ENCODE measurements at places on chromosomes 6 and 20. TPM values are rescaled to one million over a fixed set of nuclear protein-coding genes. Genes with fewer than 3 reads are reported as not detected.

DNA sequence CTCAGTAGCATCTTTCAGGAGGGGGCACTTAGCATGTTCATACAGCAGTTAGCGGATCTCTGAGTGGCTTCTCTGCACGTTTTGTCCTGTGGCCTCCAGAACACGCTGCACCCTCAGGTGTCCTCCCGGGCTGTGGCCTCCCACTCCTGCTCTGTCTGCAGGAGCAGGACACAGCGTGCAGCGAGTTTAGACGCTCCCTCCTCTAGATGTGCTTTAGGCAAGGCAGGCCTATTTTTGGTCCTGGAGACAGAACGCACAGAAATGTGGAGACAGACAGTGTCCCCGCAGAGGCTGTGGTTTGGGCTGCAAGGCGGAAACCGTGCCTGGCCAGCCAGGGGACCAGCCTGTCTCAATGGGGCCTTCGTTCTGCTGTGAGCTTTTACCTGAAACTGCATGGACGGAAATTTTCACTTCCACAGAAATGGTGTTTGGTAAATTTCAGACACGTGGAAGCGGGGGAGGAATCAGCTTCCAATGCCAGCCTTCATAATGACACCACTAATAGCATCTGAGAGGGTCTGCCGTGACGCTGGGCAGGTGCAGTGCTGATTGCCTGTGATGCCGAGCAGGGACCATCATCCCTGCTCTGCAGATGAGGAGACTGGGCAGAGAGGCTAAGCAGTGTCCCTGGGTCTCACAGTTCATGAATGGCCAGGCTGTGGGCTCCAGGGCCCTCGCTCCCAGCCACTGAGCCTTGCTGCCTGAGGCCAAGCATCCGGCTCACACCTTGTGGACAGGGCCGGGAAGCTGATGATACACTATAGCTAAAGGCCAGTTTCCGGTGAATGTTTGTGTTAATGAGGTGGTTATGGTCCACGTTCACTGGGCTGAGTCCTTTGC lies 120.9 kb downstream of the SYCP2 start:
- ATAC-seq: no peak

- no peak for ATAC-seq
Observed at GRCh38 chr6:108120311-108120710, 45.5 kb upstream of the NR2E1 start.

GRCh38 chr6:163369141-163369540 lies 45.4 kb upstream of the QKI start:
- no peak for ATAC-seq

Gene PSORS1C2
- total RNA-seq: not detected

- no peak for ATAC-seq
Observed at GRCh38 chr20:4766631-4767030, 44.9 kb downstream of the PRND start.

Gene PACSIN1
- not detected for total RNA-seq

DNA sequence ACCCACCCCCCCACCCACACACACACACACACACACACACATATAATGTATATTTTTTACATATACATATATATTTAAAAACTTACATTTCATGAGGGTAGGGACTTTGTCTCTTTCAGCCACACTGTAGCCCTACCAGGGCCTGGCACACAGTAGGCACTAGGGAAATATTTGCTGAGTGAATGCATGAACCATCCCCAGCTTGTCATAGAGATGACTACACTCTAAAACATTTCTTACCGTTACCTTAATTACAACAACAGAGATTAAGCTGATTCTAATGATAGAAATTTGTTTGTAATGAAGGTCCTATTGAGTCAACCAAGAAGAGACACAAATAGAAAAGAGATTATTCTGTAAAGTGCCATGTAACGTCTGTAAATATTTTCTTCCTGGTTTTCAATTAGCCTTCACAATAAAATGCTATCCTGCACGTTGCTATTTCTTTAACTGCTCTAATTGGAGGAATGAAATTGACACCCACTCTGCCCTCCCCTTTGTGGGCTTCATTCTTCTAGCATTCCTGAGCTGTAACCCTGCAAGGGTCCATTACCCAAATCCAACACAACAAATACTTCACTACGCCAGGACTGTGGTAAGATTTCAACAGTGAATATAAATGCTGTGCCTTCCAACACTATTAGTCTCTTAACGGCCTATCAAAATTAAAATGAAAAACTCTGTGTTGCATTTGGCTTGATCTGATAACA lies 30.8 kb downstream of the SIM1 start:
- ATAC-seq: no peak

- ATAC-seq: no peak
Observed at GRCh38 chr6:48610846-48611245, 499.8 kb upstream of the PTCHD4 start.

DNA sequence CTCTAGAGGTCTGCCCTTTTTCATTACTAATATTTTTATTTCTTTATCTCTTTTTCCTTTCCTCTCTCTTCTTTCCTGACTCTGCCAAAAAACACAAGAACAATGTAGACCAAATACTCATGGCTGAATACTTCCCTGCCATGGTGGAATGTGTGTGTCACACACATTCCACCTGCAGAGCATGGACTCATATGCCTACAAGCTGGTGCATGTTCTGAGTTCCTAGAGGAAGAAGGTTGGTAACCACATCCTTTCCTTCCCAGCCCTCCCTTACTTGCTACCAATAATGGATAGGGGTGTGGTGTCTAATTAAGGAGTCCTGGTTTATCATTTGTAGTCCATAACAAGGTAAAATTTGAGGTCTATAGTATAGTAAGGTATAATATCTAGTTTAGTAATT lies 15.2 kb upstream of the CST9L start:
- ATAC-seq: no peak

Gene TENT5A
- total RNA-seq: 35.8 TPM

DNA sequence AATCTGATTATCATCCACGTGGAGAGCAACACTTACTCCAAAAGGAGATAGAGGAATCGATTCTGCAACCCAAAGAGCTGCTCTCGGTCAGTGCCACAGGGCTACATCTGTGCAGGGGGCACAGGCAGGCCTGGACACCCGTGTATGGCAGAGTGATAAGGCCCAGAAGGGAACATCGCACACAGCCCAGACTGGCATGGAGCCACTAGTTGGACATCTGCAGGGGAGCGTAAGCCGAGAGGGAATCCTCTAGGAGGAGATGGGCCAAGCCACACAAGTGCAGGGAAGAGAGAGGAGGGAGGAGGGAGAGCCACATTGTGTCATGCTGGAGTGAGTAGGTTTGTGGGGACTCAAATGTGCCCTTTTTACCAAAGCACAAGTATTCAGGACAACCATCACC lies 50.4 kb upstream of the ENTPD6 start:
- no peak for ATAC-seq

DNA sequence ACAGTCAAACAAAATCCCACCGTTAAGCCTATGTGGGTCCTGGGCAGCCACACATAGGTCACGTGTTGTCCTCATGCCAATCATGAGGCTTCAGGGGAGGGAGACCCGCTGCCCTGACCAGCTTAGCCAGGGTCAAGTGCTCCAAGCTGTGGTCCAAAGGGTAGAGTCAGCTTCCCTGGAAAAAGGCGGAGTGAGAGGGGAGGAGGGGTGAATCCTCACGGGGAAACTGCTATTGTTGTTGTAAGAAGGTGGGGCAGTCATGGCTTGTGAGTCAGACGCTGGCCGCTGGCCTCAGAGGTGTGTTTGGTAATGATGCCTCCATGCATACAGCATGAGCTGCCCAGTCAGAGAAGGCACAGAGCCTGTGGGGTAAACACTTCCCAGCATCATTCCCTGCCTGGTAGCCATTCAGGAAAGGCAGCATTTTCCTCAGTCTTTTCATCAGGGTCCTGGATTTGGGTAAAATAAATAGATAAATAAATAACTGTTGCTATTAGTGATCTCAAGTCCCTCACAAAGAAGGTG lies 8.7 kb downstream of the CST3 start:
- ATAC-seq: peak; percentile 68

DNA sequence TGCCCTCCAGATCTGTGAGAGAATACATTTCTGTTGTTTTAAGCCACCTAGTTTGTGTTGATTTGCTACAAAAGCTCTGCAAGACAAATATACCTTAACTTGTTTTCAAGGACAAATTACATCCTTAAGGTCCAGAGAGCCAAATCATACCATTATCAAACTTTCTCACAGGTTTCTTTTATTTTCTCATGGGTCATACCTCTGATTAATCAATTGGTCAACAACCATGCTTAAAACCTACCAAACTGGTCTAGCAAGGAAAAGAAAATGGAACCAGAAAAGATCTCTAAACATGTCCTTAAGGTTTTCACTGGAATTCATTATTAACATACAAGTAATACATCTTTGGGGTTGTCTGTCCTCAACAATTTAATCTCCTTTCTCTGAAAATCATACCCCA lies 535.0 kb downstream of the CD83 start:
- ATAC-seq: no peak

Gene GATA5
- total RNA-seq: 1.6 TPM

- no peak for ATAC-seq
Observed at GRCh38 chr20:23335521-23335920, 15.1 kb upstream of the NXT1 start.

DNA sequence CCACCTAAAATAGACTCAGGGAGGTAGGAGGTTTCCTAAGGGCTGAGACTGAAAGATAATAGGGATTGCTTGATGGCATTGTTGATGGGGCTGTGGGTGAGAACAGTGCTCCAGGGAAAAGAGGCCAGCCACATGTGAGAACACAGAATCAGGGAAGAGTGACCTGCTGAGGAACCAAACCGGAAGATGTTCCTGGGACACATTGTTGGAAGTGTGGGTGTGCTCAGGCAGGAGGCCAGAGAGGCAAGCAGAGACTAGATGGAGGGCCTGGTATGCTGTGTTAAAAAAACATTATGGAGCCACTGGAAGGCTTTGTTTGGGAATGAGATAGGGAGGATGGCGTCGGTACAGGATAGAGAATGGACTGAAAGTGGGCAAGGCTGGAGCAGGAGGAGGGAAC lies 23.3 kb downstream of the RNF144B start:
- no peak for ATAC-seq

GRCh38 chr6:113833537-113833936 lies 23.6 kb upstream of the MARCKS start:
- ATAC-seq: no peak

DNA sequence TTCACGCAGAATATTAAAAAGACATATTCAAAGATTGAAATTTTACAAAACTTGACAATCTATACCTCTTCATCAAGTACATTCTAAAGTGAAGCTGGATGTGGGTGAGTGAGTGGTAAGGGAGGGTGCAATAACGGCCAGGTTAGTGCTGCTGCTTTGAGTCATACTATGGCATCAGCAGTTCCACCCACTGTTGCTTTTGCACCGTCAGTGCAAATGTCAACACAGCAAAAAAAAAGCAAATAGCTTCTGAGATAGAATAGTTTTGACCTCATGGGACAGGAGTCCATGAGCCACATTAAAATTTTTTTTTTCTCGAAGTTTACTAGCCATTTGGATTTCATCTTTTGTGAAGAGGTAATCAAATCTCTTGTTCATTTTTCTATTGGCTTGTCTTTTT lies 31.8 kb downstream of the PSMF1 start:
- ATAC-seq: no peak

DNA sequence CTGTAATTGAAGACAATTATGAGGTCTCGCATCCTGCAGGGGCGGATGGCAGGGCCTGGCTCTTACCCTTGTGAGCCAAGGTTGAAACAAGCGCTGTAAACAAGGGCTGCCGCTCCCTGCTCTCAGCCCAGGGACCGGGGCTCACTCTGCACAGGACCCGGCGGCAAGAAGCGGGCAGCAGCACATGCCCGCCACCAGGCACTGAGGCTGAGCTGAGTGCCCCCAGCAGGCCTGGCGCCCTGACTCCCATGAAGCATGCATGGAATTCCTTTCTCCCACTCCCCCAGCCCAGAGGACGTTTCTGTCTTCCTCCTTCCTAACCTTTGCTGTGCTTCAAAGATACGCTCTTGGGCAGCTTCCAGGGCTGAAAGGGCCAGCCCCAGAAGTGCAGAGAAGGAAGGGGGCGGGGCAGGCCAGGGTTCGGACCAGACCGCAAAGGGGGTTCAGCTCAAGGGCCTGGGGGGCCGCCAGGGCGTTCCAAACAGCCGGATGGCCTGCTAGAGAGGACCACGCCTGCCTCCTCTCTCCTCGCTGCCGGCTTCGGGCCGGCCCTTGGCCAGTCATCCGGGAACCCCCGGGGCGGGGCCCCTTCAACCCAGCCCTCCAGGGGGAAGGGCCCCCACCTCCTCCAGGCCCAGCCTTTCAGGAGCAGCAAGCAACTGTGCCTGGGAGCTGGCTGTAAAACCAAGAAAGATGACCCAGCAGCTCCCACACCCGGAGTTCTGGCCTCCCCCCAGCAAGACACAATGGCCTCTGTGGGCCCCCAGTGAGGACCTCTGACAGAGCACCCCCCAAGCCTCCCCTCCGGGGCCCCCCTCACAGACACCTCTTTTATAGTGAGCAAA lies 109.9 kb downstream of the NOL4L start:
- peak; percentile 93 for ATAC-seq

Gene TXLNB
- 1.2 TPM for total RNA-seq

Gene MEI4
- 0.31 TPM for total RNA-seq

DNA sequence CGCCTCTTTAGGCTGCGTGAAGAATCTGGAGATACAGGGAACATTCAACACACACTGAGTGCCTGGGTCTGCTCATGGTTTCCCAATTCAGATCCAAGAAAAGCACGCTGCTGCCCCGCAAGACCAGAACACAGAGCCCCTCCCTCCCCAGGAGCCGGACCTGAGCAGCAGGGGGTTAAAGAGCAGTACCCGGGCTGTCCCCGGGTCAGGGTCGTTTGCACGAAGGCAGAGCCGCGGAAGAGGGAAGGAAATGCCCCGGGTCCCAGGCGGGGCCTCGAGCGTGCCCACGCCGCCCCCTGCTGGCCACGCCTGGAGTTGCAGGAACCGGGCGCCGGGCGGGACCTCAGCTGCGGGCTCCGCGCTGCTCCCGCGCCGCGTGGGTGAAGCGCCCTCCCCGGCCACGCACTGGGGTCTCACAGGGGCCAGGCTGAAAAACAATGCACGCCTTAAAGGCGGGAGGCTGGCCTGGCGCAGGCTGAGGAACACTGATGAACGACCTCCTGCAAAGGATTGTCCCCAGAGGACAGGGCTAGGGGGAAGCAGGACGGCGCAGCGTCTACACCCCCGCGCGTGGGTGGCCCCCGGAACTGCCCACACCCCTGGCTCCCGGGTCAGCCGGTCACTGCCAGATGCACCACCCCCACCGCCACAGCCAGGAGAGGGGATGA lies 48.9 kb downstream of the ANKRD60 start:
- peak; percentile 67 for ATAC-seq

DNA sequence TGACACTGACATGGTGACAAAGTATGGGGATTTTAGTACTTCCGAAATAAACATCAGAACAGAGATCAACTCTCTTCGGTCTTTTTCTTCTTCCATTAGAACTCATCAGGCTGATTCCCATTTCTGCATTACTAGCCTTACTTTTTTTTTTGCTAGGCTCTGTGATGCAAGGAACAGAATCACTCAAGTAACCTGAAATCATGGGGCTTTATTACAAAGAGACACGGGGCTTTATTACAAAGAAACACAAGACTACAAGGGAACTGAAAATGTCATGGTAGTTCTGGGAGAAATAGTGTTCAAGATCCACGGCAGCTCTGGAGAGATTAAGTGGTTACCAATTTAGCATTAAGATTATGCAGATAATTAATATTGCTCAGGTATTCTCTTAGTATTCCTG lies 11.6 kb downstream of the SOX4 start:
- ATAC-seq: no peak

Gene ZNF334
- 0.66 TPM for total RNA-seq

Gene TBX18
- 15.4 TPM for total RNA-seq

Gene LRRC1
- total RNA-seq: 28.3 TPM

Measured in gastroesophageal sphincter (tissue), 4 donors.